ENCODE measurements at places on chromosomes 3 and 15. TPM values are rescaled to one million over a fixed set of nuclear protein-coding genes. Genes with fewer than 3 reads are reported as not detected.

SHC4 gene
- 0.26 TPM for total RNA-seq

PIF1 gene
- 64.0 TPM for total RNA-seq

ST8SIA2 gene
- total RNA-seq, result 3.2 TPM

IL16 gene
- 0.28 TPM for total RNA-seq

TMEM266 gene
- total RNA-seq, result 0.81 TPM

SPATA12 gene
- total RNA-seq, result 0.22 TPM

MED12L gene
- 16.4 TPM for total RNA-seq

CLDN11 gene
- 2.4 TPM for total RNA-seq

ISG20 gene
- total RNA-seq, result 4.4 TPM

TMEM108 gene
- total RNA-seq, result 3.5 TPM

PP2D1 gene
- total RNA-seq, result not detected

WDR49 gene
- 0.90 TPM for total RNA-seq

PCOLCE2 gene
- total RNA-seq, result 6.8 TPM

GRIP2 gene
- 3.2 TPM for total RNA-seq

DNAH1 gene
- 2.3 TPM for total RNA-seq

NGRN gene
- 79.2 TPM for total RNA-seq

RTP1 gene
- 6.6 TPM for total RNA-seq

DGKG gene
- total RNA-seq, result not detected

A4GNT gene
- not detected for total RNA-seq

VWA5B2 gene
- 2.7 TPM for total RNA-seq

TM6SF1 gene
- total RNA-seq, result 0.96 TPM

FGD5 gene
- total RNA-seq, result 7.8 TPM

IL5RA gene
- total RNA-seq, result not detected

CEP63 gene
- total RNA-seq, result 16.2 TPM

DUOXA2 gene
- not detected for total RNA-seq

GOLGA8J gene
- total RNA-seq, result not detected

HYAL1 gene
- total RNA-seq, result 2.0 TPM

SLC24A5 gene
- not detected for total RNA-seq

TGM5 gene
- not detected for total RNA-seq

FAIM gene
- 11.0 TPM for total RNA-seq

MME gene
- 14.6 TPM for total RNA-seq

MST1R gene
- total RNA-seq, result 5.3 TPM

SLC27A2 gene
- 6.2 TPM for total RNA-seq

Measured in H9 (cell line).